Lower lobe of right lung (tissue), 2 donors: ENCODE measurements at places on chromosomes 12 and 14.

- no peak overlapping the region for H3K4me3 ChIP-seq
- H3K36me3 ChIP-seq = no peaks in the 10 kb centered on the region
- DNase-seq = no peak
- H3K27ac ChIP-seq = no peak overlapping the region
Measured at GRCh38 chr12:39006286-39006685, 100.9 kb upstream of the CPNE8 start.

DNA sequence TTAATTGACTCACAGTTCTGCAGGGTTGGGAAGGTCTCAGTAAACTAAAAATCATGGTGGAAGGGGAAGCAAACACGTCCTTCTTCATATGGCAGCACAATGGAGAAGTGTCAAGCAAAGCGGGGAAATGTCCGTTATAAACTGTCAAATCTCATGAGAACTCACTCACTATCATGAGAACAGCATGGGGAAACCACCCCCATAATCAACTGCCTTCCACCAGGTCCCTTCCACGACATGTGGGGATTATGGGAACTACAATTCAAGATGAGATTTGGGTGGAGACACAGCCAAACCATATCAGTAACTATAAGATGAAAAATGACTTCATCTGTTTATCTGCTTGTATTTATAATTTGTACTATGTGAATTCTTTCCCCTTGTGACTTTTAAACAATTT, 577.6 kb upstream of the MDGA2 start:
- no peaks in the 10 kb centered on the region for H3K27me3 ChIP-seq
- no peak overlapping the region for H3K27ac ChIP-seq
- no peaks in the 10 kb centered on the region for H3K36me3 ChIP-seq
- no peak for DNase-seq

DNA sequence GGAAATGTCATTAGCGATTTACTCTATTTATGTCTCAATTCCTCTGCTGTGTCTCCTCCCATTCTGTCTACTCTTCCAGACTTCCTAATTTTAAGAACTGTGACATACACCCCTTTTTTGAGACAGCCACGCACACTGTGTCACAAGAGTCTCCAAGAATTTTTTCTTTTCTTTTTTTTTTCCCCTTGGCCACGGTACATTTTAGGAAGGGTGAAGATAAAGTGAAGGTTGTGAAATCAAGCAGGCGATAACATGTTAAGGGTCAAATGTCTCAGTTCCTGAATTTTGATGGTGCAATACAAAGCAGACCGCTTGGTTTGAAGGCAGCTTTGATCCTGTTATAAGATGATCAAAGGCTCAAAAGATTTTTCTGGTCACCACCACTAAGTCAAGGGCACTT, 4.3 kb downstream of the OLR1 start:
- peak overlapping the region; percentile 73 for H3K27ac ChIP-seq
- H3K36me3 ChIP-seq = no peaks in the 10 kb centered on the region
- DNase-seq = no peak
- H3K4me3 ChIP-seq = peak overlapping the region; percentile 35
- H3K4me1 ChIP-seq = no peaks in the 10 kb centered on the region

DNA sequence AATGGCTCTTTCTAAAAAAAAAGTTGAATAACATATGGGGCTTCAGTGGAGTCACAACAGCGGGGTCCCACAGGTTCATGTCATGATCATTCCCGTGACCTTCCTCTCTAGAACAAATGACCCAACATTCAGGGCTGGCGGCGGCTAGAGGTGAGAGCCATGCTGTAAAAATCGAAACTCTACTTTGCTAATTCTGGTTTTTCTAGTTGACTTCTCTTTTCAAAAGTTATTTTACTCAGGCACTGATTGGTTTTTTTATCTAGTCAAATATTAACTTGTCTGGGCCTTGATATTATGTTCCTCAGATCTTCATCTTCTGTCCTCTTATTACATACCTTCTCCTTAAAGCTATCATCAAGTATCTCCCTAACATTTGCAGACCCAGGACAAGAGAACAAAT, 402.9 kb upstream of the SOX5 start:
- H3K27ac ChIP-seq = no peak overlapping the region
- H3K36me3 ChIP-seq = no peaks in the 10 kb centered on the region
- no peaks in the 10 kb centered on the region for H3K4me1 ChIP-seq

- H3K4me1 ChIP-seq = peaks cover 27% of the 10 kb centered on the region
- peak overlapping the region; percentile 76 for H3K27ac ChIP-seq
- no peaks in the 10 kb centered on the region for H3K27me3 ChIP-seq
- no peaks in the 10 kb centered on the region for H3K36me3 ChIP-seq
Measured at GRCh38 chr12:32486158-32486557, 86.8 kb downstream of the FGD4 start.

DNA sequence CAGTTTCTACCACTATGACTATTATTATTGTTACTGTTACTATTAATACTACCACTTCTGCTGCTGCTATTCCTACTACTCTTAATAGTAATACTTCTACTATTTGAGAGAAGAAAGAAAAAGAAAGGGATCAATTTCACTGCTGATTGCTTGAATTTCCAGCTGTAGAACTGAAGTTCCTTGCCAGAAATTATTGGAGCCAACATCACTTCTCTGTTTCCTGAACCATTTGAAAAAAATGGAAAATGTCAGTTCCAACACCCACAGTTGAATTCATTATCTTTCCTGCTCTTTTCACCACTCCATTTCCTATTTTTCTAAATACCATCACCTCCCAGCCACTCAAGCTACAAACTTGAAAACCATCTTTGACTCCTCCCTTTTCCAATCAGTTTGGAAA, 54.1 kb upstream of the PIK3C2G start:
- H3K4me1 ChIP-seq = no peaks in the 10 kb centered on the region
- H3K27ac ChIP-seq = no peak overlapping the region
- H3K27me3 ChIP-seq = no peaks in the 10 kb centered on the region
- no peak for DNase-seq

DNA sequence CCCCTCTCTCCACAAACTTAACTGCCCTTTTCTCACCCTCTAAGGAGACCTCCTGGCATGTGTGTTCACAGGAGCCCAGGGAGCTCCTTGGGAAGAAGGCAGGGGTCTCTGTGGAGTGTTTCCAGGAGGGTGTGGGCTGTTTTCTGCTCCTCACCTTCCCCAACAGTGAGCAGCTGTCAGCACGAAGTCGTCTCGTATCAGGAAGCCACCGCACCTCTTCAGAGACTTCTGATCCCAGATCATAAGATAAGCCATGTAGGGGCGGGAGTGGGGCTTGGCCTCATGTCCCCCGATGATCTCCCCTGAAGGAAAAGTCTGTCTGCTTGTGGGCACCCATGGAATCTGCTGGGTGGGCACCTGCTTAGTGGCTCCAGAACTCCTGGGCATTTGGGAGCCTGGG, 1.2 kb downstream of the GZMB start:
- no peaks in the 10 kb centered on the region for H3K36me3 ChIP-seq
- H3K4me1 ChIP-seq = no peaks in the 10 kb centered on the region
- DNase-seq = no peak
- no peak overlapping the region for H3K27ac ChIP-seq

GRCh38 chr14:36944307-36945010, 227.9 kb downstream of the SLC25A21 start:
- H3K27me3 ChIP-seq = no peaks in the 10 kb centered on the region
- no peaks in the 10 kb centered on the region for H3K36me3 ChIP-seq
- no peak overlapping the region for H3K27ac ChIP-seq
- DNase-seq = no peak
- H3K4me1 ChIP-seq = no peaks in the 10 kb centered on the region
- H3K4me3 ChIP-seq = no peak overlapping the region

- H3K27me3 ChIP-seq = no peaks in the 10 kb centered on the region
- no peak overlapping the region for H3K27ac ChIP-seq
- no peaks in the 10 kb centered on the region for H3K4me1 ChIP-seq
Measured at GRCh38 chr12:109910969-109911348, 10.9 kb downstream of the TCHP start.

DNA sequence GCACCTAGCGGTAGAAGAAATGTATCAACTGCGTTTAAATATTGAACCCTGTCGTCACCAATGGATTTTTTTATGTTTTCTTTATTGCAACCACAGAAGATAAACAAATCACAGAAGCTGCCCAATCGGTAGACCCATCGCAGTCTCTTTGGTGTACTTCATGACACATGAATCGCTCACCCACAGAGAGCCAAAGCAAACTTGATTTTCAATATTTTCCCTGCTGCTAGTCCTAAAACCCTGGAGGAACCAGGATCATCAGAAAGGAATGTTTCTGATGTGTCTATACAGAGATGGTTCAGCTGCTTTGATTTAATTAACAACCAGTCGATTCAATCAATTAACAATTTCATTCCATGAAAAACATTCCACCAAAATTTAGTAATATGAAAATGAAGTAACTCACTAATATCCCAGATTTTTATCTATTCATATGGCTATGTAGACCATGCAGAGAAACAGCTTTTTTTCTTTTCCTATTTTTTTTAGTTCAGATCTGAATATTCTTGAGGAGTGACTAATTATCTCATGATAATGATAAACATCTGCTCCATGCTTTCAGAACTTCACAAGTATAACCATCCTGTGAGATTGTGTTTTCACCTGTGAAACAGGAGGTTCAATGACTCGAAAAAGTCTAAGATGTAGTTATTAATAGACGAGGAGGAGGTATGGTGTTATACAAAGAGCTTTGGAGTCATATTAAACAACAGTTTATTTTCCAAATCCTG, 46.1 kb downstream of the DIO2 start:
- H3K27me3 ChIP-seq = no peaks in the 10 kb centered on the region
- no peaks in the 10 kb centered on the region for H3K4me1 ChIP-seq
- DNase-seq = no peak
- H3K36me3 ChIP-seq = no peaks in the 10 kb centered on the region
- H3K4me3 ChIP-seq = no peak overlapping the region

- H3K4me1 ChIP-seq = peaks cover 14% of the 10 kb centered on the region
- H3K27me3 ChIP-seq = no peaks in the 10 kb centered on the region
- no peaks in the 10 kb centered on the region for H3K36me3 ChIP-seq
- DNase-seq = no peak
- no peak overlapping the region for H3K4me3 ChIP-seq
Measured at GRCh38 chr14:100425429-100425827, 102.3 kb downstream of the SLC25A47 start.

DNA sequence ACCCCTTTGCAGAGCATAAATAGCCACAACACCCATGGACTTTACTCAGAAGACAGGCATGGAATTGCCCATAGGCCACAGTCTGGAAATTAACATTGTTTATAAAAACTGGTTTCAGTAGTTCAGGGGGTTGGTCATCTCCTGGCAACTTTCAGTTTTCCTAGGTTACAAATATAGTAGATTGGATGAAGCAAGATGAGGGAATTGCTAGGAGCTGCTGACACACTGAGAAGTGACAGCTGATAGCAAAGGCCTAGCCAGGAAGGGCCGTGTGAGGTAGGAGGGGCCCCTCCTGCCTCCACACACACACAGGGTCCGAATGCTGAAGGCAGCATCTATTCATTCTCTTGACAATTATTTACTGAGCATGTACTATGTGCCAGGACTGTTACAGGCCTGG, 8.3 kb downstream of the GALNT16 start:
- H3K27me3 ChIP-seq = peaks cover 16% of the 10 kb centered on the region
- H3K4me3 ChIP-seq = no peak overlapping the region
- no peak overlapping the region for H3K27ac ChIP-seq
- no peak for DNase-seq
- no peaks in the 10 kb centered on the region for H3K36me3 ChIP-seq
- H3K4me1 ChIP-seq = no peaks in the 10 kb centered on the region

GRCh38 chr14:35133542-35134328, 11.4 kb downstream of the PRORP start:
- H3K4me1 ChIP-seq = no peaks in the 10 kb centered on the region
- H3K36me3 ChIP-seq = peaks cover 27% of the 10 kb centered on the region
- DNase-seq = no peak

DNA sequence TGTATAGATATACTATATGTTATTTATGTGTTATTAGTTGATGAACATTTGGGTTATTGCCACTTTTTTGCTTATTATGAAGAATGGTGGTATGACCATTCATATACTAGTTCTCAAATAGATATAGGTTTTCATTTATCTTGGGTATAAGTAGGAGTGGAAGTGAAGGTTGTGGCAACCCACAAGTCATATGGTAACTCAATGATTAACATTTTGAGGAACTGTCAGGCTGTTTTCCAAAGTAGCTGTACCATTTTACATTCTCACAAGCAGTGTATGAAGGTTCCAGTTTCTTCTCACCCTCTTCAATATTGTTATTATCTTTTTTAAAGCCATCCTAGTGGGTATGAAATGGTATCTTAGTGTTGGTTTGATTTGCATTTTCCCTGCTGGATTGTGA, 19.0 kb upstream of the MSRB3 start:
- H3K4me3 ChIP-seq = no peak overlapping the region
- DNase-seq = no peak
- H3K27me3 ChIP-seq = no peaks in the 10 kb centered on the region
- no peak overlapping the region for H3K27ac ChIP-seq
- H3K4me1 ChIP-seq = no peaks in the 10 kb centered on the region

GRCh38 chr12:95718006-95718431, 72.5 kb downstream of the NTN4 start:
- no peak for DNase-seq
- no peak overlapping the region for H3K27ac ChIP-seq
- H3K36me3 ChIP-seq = no peaks in the 10 kb centered on the region

DNA sequence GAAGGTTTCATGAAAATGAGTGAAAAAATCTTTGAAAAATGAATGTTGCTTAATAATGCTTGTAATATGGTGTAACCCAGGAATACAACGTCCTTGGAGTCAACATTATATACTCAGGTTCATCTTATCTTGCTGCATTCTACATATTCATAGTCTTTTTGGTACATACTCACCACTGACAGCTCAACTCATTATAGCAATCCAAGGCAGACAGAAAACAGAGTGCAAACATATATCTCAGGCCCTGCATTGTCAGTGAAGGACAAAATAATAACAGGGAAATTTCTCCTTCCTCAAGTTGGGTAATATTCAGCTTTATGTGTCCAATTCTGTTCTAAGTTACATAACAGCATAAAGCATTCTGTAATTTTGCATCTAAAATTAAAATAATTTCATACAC, 1353.0 kb upstream of the SEL1L start:
- H3K27me3 ChIP-seq = no peaks in the 10 kb centered on the region
- H3K4me1 ChIP-seq = no peaks in the 10 kb centered on the region
- no peak for DNase-seq
- no peak overlapping the region for H3K4me3 ChIP-seq

DNA sequence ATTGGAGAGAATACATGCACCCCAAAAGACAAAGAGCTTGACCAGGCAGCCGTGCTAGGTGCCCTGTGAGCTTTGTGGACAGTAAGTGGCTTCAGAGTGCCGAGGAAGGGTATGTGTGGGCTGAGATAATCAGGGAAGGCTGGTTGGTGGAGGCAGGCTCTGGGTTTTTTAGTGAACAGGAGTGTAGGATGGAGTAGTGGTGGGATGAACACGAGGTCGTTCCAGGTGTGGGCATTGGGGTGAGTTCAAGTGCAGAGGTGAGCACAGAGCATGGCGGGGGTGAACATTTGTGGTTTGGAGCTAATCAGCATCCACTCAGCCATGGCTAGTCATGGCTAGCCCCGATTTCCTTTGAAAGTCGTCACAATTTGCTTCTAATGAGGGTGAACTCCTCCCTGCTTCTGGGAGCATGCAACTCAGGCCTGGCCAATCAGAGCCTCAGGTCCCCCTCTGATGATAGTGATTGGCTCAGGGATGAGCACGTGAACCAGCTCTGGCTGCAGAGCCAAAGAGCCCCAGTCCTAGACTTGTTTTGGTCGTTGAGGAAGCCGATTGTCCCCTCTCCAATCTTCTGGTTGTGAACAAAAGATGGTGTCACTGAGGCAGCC, 40.7 kb upstream of the TCL1B start:
- no peaks in the 10 kb centered on the region for H3K36me3 ChIP-seq
- no peak for DNase-seq
- no peak overlapping the region for H3K4me3 ChIP-seq
- no peaks in the 10 kb centered on the region for H3K4me1 ChIP-seq
- H3K27ac ChIP-seq = no peak overlapping the region
- H3K27me3 ChIP-seq = no peaks in the 10 kb centered on the region
